ENCODE measurements at places on chromosomes 4 and X.

GRCh38 chr4:163610648-163611047 lies 116.2 kb downstream of the TMA16 start:
- no peak for DNase-seq

DNA sequence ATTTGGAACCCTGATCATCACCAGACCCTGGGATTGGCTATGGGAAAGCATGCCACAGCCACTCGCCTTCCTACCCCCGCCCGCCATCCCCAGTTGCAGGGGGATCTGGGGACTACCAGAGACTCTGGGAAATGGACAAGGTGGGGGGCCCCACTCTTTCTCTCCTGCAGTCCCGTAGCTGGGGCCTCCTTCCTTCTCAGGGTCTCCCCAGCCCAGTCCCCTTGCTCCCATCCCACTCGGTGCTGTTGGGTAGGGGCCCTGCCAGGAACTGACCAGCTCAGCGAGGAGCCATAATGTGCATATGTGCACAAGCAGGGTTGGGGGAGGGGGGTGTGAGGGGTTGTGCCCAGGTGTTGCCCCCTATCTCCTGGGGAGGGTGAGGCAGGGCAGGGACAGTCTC lies 3.4 kb upstream of the USP11 start:
- no peak for DNase-seq

GRCh38 chr4:77110730-77111129 lies 34.9 kb upstream of the CCNI start:
- no peak for DNase-seq

DNA sequence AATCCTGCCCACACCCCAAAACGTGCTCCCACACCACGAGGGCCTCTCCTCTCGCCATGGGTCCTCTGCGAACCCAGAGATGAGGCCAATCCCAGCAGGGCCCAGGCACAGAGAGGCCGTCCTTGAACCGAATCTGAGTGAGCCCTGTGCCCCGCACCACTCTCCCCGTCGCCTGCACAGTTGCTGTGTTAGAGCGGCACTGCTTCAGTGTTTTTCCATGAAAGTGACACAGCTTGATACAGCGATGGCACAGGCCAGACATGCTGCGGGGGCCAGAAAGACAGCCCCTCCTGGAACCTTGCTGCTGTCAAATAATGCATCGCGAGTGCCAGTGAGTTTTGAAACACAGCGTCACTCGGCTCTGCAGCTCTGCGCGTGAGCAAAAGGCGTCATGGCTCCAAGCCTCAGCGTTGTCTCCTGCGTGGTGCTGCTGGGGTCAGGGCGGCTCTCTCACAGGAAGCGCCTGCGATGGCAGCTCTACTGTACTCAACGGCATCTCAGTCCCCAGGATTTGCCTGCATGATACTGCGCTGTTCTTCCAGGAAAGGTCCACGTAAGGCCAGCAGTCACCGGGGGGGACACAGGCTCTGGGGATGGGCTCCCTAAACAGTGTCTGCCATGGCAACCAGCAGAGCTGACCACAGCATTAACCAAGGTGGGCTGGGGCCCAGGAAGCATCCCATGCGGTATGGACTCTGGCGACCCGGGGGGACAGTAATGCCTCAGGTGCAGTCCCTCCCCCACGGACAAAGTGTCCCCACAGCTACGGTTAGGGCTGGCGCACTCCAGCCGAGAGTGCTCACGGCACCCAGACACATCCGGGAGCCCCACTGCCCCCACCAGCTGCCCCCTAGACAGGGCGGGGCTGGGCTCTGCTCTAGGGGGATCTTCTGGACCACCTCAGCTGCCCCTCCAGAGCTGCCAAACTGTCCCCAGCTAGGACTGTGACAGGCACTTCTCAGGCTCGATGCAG lies 63.1 kb downstream of the ACOX3 start:
- no peak for DNase-seq

- no peak for DNase-seq
Measured at GRCh38 chr4:151771664-151772063, 10.9 kb upstream of the GATB start.

DNA sequence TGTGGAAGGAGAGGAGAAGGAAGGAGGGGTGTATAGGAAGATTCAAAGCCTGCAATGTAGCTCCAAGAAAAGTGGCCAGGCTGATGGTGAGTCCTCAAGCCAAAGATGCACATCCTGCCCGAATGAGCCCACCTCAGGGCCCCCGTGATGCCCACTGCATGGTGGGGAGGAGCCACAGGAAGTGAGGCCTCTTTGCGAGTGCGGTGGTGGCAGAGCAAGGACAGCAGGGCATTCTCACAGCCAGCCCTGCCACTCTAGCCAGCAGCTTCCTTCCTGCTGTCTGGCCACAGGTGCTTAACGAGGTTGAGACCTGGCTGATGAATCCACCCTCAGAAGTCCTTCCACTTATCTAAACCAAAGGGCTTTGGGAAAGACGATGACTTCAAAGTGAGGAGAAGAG lies 55.8 kb downstream of the BCOR start:
- DNase-seq: no peak

GRCh38 chrX:9595174-9595573 lies 130.3 kb downstream of the TBL1X start:
- DNase-seq: no peak

GRCh38 chr4:185693548-185694215 lies 118.3 kb downstream of the SORBS2 start:
- DNase-seq: no peak

DNA sequence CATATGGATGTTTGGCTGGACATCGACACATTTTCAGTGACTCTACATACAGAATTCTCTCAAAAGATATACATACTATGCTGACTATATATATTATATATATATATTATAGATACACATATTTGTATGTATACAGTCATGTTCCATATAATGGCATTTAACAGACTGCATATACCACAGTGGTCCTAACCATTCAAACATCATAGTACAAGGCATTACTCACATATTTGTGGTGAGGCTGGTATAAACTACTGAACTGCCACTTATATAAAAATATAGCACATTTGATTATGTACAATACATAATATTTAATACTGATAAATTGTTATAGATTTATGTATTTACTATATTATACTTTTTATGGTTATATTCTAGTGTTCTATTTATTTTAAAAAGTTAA lies 168.5 kb downstream of the IL15 start:
- DNase-seq: no peak

DNA sequence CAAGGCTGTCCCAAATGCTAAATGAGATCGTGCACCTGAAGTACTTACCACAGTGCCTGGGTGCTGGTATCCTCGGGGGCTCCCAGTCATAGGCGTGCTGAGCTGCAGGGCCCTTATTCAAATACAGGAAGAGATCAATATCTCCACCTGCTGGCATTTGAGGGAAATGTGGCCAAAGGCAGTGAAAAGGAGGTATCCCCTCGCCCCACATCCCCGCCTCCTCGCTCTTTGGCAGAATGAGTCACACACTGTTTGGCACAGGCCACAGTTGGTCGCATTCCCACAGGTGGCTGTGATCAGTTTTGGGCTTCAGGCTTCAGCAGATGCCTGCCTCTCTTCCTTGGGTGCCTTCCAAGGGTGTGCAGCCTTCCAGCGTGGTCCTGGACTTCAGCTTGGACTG lies 28.4 kb downstream of the ZNF185 start:
- DNase-seq: peak; percentile 72

DNA sequence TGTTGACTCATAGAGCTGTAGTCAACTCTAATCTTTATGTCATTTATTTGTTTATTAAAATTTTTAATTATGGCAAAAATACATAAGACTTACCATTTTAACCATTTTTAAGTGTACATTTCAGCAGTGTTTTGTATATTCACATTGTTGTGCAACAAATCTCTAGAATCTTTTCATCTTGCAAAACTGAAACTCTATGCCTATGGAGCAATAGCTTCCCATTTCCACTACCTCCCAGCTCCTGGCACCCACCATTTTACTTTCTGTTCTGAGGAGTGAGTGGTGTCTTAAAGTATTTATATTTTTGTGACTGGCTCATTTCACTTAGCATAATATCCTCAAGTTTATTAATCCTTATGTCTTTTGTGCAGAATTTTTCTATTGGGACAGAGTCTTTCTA lies 181.0 kb downstream of the GPAT3 start:
- no peak for DNase-seq

GRCh38 chr4:175813821-175814220 lies 1.8 kb upstream of the GPM6A start:
- no peak for DNase-seq

GRCh38 chrX:2618516-2618915 lies 72.6 kb upstream of the CD99 start:
- DNase-seq: no peak

GRCh38 chrX:110414679-110415439 lies 56.2 kb downstream of the RTL9 start:
- no peak for DNase-seq

GRCh38 chr4:144967161-144967560 lies 130.8 kb downstream of the ANAPC10 start:
- DNase-seq: no peak

DNA sequence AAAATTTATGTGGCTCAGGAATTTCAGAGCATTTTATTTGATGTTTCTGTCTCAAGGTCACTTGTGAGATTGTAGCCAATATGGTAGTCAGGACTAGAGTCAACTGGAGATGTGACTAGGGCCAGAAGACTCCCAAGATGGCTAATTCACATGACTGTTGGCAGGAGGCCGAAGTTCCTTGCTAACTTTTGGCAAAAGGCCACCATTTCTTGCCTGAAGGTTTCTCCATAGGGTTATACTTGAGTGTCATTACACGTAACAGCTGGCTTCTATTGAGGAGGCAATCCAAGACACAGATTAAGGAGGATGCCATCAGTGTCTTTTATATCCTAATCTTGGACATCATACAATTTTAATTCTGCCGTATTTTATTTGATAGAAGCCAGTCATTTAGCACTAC lies 162.3 kb upstream of the MAOA start:
- no peak for DNase-seq

DNA sequence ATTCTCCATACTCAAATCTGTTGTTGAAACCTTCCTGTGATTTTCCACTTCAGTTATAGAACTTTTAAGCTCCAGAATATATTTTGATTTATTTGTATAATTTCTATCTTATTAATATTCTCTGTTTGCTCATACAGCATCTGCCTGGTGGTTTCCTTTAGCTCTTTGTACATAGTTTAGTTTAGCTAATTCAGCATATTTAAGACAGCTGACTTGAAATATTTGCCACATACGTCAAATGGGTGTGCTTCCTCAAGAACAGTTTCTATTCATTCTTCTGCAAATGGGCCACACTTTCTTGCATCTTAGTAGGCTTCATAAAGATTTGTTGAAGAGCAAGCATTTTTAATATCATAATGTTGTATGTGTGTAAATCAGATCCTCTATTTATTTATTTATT lies 101.8 kb downstream of the MAGEC1 start:
- DNase-seq: no peak

GRCh38 chr4:94332983-94333590 lies 9.5 kb downstream of the HPGDS start:
- no peak for DNase-seq

DNA sequence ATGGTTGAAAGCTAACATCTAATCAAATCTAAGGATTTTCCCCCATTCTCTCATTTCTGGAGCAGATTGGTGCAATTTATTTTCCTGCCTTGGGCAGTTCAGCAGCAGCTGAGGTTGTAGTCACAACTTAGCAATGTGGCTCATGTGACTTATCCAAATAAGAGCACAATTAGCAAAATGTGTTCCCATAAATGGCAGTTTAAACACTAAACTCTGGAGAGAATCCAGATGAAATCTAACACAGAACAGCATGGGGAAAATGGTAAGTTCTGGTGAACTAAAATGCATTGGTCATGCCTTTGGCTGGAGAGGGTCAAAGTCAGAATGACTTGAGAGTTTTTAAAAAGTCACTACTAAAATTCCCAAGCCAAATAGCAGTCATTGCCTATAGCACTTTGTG lies 422.6 kb upstream of the DIPK2B start:
- DNase-seq: no peak

- no peak for DNase-seq
Measured at GRCh38 chr4:16235209-16235608, 8.9 kb upstream of the TAPT1 start.

- DNase-seq: no peak
Measured at GRCh38 chr4:20544645-20545044, 155.6 kb upstream of the PACRGL start.

- DNase-seq: no peak
Measured at GRCh38 chr4:144748814-144749555, 103.0 kb downstream of the HHIP start.

GRCh38 chr4:87843936-87844335 lies 11.2 kb downstream of the MEPE start:
- no peak for DNase-seq

DNA sequence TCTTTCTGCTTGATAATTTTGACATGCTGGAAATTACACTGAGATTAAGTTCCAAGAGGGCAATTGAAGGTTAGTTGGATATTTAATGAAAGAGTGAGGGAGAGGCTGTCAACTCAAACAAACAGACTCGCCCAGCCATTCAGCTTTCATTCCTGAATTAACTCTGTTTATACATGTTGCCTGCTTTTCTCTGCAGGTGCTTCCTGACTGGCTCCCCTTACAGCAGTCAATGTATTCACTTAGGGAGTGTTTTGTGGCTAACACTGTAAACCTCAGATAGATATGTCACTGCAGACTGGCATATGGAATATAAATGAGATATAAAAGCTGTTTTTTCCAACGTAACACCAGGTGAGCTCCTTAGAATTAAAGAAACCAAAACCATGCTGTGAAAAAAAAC lies 28.7 kb downstream of the TMPRSS11A start:
- no peak for DNase-seq

DNA sequence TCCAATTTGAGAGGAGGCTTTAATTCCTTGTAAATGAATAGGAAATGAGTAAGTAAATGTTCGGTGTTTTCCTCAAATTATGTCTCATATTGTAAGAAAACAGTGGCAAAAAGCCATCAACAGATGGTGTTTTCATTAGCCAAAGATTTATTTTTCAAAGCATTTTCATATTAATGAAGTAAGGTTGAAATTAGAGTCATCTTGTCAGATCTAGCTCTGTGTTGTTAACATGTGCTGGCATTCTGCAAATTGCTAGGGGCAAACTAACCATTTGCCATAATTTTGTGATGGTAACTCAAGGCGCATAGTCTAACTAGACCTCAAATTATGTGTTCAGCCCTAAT lies 24.7 kb downstream of the MID2 start:
- no peak for DNase-seq

- DNase-seq: no peak
Measured at GRCh38 chrX:22577181-22577580, 304.5 kb downstream of the CBLL2 start.

- DNase-seq: no peak
Measured at GRCh38 chrX:53251307-53251706, 26.3 kb upstream of the KDM5C start.
